Osteocyte (in vitro differentiated cells): ENCODE measurements at places on chromosomes 1 and 21. TPM values are rescaled to one million over a fixed set of nuclear protein-coding genes. Genes with fewer than 3 reads are reported as not detected.

DNA sequence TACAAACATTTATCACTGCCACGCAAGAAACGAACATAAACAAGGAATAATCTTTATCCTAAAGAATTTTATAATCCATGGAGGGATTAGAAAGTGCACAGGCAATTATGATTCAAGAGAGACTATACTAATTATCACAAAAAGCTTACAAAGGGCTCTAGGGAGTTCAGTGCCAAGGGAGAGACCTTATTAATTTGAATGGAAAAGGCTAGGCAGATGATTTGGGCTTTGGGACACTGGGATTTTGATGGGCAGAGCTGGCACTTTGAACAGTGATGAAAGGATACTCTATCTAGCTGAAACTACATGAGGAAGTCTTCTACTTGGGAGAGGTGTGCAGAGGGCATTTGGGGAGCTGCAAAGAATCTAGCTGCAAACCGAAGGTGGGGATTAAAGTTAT, 48.9 kb upstream of the IVNS1ABP start:
- DNase-seq = no peak
- no peak overlapping the region for H3K27ac ChIP-seq
- peaks cover 13% of the 10 kb centered on the region for H3K4me1 ChIP-seq
- H3K4me3 ChIP-seq = no peak overlapping the region

DNA sequence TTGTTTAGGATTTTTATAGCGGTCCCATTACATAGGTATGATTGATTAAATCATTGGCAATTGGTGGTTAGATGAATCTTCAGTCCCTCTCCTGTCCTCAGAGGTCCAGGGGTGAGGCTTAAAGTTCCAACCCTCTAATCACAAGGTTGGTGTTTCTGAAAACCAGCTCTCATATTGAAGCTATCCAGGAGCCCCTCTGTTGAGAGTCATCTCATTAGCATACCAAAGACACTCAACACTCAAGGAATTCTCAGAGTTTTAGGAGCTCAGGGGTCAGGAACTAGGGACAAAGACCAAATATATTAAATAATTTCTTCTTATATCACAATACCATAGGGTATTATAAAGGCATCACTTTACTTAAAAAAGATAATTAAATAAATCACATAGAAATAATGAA, 23.3 kb downstream of the FCRL2 start:
- no peak overlapping the region for H3K4me3 ChIP-seq
- no peaks in the 10 kb centered on the region for H3K36me3 ChIP-seq
- DNase-seq = no peak
- H3K27me3 ChIP-seq = no peaks in the 10 kb centered on the region

GRCh38 chr1:169261884-169262283, 105.7 kb downstream of the NME7 start:
- no peaks in the 10 kb centered on the region for H3K27me3 ChIP-seq
- no peak overlapping the region for H3K4me3 ChIP-seq
- H3K36me3 ChIP-seq = peaks cover 39% of the 10 kb centered on the region
- DNase-seq = no peak

The EIF3I gene
- total RNA-seq = 159 and 163 TPM in 2 replicates

The FCGR2B gene
- not detected in 2 replicates for total RNA-seq

The BCAN gene
- 0.29 and 0.43 TPM in 2 replicates for total RNA-seq

The ZBTB7B gene
- 34.4 and 37.8 TPM in 2 replicates for total RNA-seq
